ENCODE measurements at places on chromosomes 3 and 15. TPM values are rescaled to one million over a fixed set of nuclear protein-coding genes. Genes with fewer than 3 reads are reported as not detected.
A peak's percentile ranks its signal among the peaks of the same experiment; 100 is the strongest.

GRCh38 chr3:36738702-36739101 lies 25.7 kb downstream of the DCLK3 start:
- DNase-seq = peak; percentile 41

GRCh38 chr3:58388550-58389091 lies 45.0 kb downstream of the PDHB start:
- no peak for DNase-seq

GRCh38 chr15:51322621-51323296 lies 15.6 kb downstream of the CYP19A1 start:
- peak; percentile 35 for DNase-seq

- no peak for DNase-seq
Measured at GRCh38 chr3:46113608-46114007, 86.3 kb upstream of the XCR1 start.

DNA sequence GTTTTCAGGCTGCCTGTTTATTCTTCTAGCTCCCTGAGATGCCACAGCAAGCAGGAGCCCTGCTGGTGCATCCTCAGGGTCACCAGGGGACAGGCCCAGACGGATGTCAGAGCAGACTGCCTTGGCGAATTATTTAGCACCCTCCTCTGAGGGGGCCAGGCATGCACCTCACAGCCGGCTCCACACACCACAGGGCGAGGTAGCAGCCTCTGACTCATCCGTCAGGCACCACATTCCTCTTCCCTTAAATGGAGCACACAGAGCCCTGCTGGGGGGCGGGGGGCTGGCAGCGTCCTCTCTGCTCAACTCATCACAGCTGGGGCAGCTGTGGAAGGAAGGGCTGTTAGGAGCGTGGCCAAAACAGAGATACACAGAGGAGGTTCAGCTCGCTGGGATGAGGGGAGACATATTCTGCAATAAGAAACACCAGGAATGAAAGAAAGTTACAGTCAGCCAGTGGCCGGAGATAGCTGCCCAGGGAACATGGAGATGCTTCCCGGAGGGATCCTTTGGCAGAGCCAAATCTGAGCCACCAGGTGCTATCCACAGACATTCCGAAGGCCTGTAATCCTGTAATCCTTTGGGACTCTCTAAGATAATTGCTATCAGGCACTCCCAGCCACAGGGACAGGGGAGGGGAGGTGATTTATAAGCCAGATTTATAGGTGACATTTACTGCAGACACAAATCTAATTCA lies 13.9 kb upstream of the PRICKLE2 start:
- peak; percentile 88 for DNase-seq

DNA sequence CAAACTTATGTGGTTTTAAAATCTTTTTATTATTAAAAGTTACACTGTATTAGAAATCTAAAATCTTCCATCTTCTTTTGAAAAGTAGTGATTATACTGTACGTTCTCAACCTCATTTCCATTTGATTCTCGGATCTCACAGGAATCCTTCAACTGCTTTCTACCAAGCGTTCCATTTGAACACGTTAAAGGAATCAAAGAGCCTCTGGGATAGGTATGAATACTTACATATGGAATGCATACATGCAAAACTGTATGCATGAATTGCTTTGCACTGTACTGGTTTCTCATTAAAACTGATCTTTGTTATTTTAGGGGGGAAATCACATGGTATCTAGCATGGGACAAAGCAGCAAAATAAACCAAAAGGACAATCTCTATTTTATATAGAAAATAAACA lies 14.8 kb downstream of the TSC22D2 start:
- DNase-seq = no peak

- no peak for DNase-seq
Measured at GRCh38 chr3:32432711-32433530, 41.3 kb downstream of the CMTM7 start.

GRCh38 chr3:15327941-15328340 lies 4.4 kb downstream of the SH3BP5 start:
- no peak for DNase-seq

DNA sequence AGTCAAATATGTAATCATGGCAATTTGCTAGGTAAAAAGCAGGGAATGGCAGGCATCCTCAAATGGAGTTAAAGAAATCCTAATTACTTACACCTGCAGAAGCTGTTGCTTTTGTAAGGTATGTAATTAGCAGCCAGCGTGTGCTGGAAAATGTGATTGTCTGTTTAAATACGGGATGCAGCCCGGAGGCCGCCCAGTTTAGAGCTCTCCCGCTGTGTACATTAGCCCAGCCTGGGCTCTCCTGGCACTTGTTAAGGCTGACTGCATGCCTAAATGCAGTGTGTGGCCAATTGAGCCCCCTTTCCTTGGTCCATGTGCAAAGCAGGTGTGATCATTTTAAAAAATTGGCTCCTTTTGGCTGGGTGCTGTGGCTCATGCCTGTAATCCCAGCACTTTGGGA lies 9.0 kb downstream of the DPH3 start:
- DNase-seq = no peak

CATSPER2 gene
- total RNA-seq = 6.2 TPM

GCNT3 gene
- 4.8 TPM for total RNA-seq

Data from stomach (tissue), 19 donors.